ENCODE measurements at places on chromosomes 5 and 9. TPM values are rescaled to one million over a fixed set of nuclear protein-coding genes. Genes with fewer than 3 reads are reported as not detected.

Gene SH3RF2
- 0.63 TPM for total RNA-seq

Gene NADK2
- 19.4 TPM for total RNA-seq

Gene PCDHA3
- not detected for total RNA-seq

Gene TMEM174
- not detected for total RNA-seq

Gene HSD17B3
- not detected for total RNA-seq

Gene RASGRF2
- total RNA-seq, result 0.97 TPM

Gene RNF183
- not detected for total RNA-seq

Gene TMEM215
- not detected for total RNA-seq

Gene CFAP77
- not detected for total RNA-seq

Gene SGCD
- total RNA-seq, result 6.2 TPM

Gene CARD6
- total RNA-seq, result 3.4 TPM

GRCh38 chr9:97558701-97559101 lies 57.2 kb downstream of the TMOD1 start:
- no peak for DNase-seq

DNA sequence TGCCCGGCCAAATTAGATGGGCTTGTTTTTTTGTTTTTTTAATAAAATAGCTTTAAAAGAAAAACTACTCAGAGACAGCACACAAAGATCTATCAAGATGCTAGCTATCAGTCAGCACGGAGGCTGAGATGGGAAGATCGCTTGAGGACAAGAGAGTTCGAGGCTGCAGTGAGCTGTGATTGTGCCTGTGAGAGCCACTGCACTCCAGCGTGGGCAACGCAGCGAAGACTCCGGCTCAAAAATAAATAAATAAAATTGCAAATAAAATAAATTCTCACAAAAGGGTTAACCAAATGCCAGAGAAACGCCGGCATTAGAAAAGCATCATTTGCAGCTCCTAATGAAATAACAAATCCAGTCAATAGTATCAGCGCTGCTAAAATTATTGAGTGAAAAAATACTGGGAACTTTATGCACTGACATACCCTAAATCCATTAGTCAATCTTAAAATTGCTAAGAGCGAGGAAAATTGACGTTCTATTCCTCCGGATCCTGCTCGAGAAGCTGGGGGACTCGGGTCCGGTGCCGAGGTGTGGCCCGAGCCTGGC lies 681 bp downstream of the CPLANE1 start:
- DNase-seq, result no peak

GRCh38 chr9:115167175-115167574 lies 49.2 kb upstream of the TNC start:
- DNase-seq, result peak; percentile 78

DNA sequence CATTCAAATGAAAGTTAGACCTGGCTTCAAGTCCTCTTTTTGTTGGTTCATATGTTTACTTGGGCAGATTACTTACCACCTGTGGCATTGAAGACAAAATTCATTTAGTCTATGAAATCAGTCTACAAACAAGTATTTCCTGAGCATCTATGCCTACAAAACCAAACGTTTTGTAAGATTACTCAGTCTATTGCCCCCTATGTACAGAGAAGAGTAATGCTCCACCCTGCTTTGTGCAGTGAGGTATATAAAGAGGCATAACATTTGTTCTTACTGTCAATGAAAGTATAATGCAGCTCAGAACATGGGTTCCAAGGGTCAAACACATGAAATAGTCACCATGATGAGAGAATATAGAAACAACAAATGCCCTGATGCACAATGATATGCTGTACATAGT lies 580.7 kb downstream of the KIF4B start:
- DNase-seq, result no peak

DNA sequence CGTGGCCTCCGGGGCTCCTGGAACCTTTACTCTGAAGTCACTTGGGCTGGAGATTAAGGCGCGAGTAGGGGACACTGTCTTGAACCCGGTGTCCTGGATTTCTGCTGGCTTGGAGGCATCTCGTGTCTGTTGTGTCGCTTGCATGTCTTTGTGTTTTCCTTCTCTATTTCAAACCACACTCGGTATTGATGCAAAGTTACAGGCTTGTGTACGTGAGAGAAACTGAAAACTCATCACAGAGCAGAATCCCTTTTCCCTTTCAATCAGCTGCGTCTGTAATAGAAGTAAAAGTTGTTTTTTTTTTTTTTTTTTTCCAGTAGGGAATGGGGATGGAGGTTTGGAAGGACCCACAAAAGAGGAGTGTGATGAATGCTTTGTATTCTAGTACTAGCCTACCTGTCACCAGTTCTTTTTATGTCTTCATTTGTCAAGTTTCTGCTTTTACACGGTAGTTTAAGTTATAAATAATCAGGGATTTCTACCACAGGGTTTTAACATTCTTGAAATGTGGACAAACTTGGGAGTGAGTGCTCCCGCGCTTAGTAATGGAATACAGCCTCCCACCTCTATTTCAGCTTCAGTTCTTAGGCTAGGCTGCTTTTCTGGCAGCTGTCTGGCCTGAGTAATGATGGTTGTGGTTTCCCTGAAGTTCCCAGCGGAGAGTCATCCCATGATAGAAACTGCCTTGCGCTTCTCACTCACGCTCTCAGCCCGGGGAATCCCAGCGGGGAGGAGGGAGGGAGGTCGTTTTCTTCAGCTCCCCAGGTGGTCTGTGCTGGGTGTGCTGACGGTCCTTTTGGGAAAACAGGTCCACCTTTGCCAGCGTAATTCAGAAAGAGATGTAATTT lies 763 bp downstream of the TJP2 start:
- peak; percentile 95 for DNase-seq

GRCh38 chr9:10700915-10701314 lies 88.1 kb upstream of the PTPRD start:
- no peak for DNase-seq

DNA sequence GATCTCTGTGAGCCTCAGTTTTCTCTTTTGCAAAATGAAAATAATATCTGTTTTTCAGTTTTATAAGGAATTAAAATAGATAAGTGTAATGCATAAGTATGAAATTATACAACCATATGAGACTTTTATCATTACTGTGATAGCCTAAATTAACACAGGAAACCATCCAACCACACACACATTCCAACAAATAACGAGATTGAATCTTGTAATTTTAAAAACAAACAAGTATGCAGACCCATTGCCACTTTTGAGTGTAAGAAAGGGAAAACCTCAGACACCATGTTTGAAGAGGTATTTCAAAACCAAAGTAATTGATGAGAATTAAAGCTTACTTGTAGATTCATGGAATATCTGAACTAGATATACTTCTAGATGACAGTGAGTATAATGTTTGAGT lies 32.0 kb downstream of the XRCC4 start:
- DNase-seq, result no peak

GRCh38 chr5:109876030-109876725 lies 186.5 kb downstream of the MAN2A1 start:
- DNase-seq, result no peak

DNA sequence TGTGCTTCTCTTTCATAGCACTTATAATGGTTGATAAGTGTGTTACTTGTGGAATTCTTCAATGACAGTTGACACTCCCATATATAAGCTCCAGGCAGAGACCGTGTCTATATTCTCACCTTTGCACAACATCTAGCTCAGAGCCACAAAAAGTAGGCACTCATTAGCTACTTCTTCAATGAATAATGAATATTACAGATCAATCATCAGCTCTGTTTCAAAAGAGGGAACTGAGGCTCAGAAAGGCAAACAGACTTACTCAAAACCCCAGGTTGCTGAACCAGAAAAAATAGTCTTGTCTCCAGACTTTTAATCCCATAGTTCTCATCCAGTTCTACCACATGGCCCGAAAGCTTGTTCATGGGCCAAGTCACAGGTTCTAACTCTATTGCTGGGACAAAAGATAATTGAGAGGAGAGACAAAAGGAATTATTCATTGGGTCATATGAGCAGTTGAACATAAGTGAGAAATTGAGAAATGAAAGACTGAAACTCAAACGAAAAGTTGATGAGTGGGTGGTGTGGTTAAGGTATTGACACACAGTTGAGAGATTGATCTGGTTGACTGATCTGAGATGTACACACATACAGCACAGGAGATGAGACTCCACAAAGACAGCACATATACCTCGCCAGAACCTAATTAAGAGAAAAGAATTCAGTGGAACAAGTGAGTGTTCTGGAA lies 381.6 kb downstream of the EFNA5 start:
- no peak for DNase-seq

DNA sequence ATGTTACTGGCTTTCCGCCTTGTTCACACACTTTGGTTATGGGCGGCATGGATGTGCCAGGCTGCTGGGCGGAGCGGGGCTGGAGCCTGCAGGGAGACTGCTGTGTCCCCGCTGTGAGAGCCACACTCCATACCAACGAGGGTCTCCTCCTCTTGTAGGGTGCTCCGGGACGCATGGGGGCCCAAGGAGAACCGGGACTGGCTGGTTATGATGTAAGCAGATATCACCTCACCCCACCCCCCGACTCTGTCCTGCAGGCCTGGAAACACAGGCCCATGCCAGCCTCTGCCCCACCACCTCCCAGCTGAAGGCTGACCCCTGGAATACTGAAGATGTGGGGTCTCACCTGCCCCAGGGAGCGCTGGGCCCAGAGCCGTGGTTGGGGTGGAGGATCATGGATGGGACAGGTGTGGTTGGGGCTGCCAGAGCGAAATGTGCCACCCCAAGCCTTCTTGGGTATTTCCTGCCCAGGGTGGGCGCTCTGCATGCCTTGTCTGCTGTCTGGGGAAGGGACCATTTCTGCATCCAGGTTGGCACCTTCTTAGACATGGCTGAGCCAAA lies 39.3 kb upstream of the ORM1 start:
- DNase-seq, result no peak

- peak; percentile 25 for DNase-seq
These were observed 578 bp upstream of the PSAT1 start for GRCh38 chr9:78296201-78296892.

DNA sequence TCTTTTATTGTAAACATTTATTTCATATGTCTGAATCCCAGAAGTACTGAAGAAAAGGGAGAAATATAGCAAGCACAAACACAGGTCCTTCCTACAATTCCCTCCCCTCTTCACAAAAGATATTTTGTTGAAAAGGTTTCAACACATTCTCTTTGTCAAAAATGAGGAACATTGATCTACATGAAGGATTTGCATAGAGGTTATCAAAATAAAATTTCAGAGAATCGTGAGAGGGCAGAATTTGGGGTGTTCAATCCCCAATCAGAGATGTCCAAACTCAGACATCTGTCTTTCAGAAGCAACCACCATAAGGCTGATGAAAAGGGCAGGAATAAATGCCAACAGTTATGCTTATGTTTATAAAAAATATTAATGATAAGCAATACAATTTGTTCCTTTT lies 69.2 kb downstream of the MARCHF3 start:
- no peak for DNase-seq

DNA sequence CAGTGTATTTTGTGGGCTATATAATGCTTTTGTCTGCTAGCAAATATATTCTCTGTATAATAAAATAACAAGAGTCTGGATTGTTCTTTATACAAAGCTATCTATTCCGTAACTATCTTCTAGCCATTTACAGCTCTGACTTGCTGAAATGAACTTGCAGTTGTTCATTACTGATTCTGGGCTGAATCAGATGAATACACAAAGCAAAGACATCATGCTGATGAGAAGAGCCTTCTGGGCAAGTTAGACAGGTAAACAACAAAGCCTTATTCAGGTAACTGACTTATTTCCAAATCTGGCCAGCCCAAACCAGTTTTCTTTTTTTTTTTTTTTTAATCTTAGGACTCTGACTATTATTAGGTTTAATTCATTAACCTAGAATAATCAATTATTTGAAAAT lies 255.5 kb downstream of the KIAA0825 start:
- no peak for DNase-seq

- DNase-seq, result no peak
These were observed 13.3 kb upstream of the RPS23 start for GRCh38 chr5:82291420-82291819.

DNA sequence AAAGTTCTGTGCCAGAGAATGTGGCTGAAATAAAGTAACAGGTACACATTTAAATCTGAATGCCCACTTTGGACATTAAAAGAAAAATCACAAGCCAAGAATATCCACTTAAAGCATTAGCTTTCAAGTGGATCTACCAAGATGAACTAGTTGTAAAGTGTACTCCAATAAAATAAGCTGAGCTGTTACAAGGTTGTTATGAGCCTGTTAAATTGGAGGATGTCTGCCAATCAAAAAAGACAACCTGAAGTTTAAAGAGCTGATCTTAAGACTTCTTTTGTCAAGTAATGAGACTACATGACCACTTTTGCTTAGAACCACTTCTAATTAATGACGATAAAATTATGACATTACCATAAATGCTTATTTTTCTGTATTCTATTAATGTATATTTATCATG lies 2.4 kb downstream of the FAM200C start:
- DNase-seq, result no peak

DNA sequence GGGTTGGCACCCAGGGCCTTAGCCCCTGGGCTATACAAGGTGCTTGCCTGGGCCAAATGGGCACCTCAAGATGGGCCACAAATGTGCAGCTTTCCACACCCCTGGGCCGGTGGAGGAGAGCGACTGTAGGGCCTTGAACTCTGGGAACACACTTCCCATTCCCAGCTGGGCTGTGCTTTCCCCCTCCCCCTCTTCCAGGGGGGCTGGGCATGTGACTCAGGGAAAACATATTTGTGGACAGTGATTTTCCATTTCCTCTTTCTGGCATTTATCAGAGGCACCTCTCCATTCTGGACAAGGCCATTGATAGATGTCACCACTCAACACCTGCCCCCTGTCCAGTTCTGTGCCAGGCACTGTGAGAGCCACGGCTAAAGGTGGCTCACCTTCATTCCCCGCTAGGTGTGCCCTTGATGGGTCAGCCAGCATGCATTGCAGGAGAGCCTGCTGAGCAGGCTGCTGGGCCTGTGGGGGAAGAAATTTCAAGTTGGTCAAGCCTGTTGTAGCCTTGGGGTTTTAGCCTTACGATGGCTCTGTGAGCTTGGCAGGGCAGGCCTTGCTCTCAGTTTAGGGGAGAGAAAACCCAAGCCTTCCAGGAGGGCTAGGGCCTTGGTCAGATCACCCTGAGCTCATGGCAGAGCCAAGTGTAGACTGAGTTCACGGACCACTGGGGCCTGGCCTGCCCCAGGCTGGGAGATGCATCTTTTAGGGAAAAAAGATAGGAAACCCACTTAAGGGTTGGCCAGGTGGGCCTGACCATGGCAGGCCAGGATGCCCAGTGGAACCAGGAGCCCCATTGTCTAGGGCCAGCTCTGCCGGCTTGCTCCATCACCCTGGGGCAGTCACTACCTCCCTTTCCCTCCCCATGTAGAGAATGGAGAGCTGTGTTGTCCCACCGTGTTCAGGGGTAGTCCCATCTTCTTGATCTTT lies 113.9 kb downstream of the DAB2IP start:
- DNase-seq, result peak; percentile 38

DNA sequence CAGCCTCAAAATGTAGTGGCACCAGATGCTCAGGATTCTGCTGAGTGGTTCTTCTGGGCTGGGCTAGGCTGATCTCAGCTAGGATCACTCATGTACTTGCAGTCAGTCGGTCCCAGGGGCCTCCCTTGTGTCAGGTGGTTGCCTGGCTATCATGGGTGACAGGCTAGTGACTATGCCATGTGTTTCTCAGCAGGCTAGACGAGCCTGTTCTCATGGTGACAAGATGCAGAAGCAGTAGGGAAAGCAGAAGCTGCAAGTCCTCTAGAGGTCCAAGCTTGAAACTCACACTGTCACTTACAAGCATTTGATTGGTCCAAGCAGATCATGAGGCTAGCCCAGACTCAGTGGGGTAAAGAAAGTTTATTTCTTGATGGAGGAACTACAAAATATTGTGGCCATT lies 15.2 kb upstream of the KCNMB1 start:
- DNase-seq, result no peak

Measured in HFFc6 (cell line).